ENCODE measurements at places on chromosomes 7 and 10.

DNA sequence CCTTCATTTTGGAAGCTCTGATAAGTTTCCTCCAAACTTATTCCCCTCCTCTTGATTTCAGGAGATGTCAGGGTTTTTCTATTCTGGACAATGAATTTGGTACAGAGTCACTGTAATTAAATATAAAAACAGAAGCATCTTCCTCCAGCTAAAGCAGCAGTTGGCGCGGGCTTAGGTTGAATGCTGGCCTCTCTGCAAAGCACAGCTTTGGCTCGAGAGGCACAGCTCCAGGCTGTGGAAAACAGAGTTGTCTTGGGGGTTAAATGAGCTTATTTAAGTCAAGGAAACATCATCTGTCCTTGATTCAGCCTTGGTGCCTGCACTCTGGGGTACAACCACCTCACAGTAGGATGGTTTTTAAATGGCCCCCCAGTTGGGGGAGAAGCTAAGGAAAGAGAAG is 35.0 kb upstream of the PDCD4 start:
- no peak for ATAC-seq

DNA sequence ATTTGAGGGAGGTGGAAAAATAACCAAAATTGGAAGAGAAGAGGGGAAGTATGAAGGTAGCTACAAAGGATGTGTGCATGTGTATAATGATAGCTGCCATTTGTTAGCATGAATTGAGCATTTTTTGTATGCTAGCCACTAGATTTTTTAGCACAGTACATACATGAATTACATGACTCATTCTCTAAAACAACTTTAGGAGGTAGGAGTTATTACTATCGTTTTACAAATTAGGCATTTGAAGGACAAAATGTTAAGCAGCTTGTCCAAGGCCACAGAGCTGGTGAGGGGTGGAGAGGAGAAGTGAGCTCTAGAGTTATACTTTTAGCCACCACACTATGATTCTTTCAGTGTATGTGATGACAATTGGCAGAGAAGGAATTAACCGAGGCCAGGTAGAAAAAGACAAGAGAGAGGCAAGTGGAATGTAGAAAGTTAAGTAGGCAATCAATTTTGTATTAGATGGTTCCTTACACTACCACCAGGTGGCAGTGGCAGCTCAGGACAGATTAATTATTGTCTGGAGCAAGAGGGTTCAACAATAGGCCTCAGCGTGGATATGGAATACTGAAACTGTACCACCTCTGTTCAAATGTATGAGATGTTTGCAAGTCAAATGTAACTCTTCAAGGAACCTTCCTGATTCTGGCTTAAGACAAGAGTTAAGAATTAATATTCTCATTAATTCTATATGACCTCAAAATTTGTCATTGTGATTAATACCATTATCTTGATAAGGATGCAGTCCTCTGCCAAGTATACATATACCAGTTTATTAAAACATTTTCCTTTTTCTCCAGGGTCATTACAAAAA is 128.0 kb downstream of the MBL2 start:
- ATAC-seq, result no peak

DNA sequence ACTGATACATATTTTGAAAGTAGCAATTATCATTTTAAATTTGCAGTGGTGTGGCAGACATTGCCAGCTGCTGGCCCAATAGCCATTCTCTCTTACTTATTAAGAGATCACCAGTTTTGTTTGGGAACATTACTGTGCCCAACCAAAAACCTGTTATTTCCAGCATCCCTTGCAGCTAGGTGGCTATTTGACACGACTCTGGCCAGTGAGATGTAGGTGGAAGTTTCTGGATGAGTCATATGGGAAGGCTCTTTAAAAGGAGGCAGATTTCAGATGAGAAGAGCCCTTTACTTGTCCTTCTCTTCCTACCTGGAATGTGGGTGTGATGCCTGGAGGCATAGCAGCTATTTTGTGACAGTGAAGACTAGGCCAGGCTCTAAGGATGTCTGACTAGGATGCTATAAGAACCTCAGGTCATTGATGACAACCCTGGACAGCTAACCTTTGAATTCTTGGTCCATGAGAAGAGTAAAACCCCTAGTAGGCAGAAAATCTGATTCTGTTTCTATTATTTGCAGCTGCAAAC is 77.9 kb downstream of the CARD11 start:
- ATAC-seq, result no peak

DNA sequence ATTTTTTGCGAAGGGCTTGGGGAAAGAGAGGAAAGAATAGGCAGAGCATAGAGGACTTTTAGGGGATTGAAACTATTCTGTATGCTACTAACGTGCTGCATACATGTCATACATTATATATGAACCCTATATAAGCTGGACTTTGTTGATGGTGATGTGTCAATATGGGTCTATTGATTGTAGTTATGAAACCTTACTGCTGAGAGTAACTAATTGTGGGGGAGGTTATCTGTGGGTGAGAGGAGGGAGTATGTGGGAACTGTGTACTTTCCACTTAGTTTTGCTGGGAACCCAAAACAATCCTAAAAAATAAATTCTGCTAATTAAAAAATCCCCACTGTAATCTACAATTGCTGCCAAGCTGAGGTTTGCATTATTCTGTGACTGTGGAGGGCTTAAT is 15.3 kb upstream of the CYP2C19 start:
- no peak for ATAC-seq

DNA sequence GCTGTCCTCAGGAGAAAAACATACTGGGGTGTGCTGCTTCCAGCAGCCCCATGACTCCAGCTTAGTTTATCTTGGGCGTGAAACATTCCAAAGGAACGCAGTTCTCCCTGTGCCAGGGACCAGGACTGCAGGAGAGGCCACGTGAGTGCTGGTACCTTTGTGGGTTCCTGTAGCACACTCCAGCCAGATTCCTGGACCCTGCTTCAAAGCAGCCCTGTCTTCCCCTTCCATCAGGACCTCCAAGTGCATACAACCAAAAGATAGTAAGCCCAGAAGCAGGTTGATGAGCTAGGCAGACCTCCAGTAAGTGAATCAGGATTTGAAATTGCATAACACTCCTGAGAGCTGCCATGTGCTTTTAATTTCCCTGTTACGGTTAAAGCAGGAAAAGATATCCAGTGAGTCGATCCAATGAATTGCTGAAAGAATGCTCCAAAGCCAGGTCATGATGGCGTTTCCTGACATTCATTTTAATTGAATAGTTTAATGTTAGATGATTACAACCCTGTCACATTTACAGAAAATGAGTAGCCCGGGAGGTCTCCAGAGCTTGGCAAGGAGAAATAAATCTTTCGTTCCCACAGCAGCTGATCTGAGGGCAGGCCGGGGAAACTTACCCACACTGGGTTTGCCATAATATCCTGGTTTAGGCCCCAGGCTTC is 38.9 kb upstream of the CPXM2 start:
- ATAC-seq, result no peak

DNA sequence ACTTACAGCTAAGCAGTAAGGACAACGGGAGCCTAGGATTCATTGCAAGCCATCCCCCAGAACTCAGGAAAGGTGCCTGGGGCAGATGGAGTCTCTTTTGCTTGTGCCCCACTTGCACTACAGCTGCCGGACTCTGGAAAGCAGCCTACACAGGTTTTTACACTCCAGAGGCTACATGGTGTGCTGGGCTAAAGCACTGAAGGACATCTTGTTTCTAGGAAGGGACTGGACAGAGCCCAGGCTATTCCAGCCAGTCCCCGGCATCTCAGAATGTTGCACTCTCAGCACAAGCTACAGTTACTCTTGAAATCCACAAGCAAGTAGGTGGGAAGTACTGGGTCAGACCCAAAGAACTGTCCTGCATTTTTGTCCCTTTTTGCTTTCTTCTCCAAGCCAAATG is 333.1 kb downstream of the TNS3 start:
- no peak for ATAC-seq

DNA sequence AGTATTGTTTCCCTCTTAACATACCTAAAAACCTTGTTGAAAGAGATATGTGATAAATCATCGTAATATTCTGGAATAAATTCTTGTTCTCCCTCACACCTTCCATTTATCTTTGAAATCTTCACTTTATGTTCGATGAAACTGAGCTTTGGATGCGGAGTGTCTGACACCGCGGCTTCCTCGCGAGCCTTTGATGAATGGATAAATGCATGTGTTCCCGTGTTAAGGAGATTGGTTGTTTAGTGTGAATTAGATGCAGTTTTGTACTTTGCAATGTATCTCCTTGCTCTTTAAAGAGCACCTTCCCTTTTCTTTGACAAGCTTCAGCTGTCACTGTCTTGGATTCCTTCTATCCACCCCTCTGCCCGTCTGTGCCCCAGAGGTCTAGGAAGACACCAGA is 138.1 kb downstream of the DOCK1 start:
- ATAC-seq, result no peak

DNA sequence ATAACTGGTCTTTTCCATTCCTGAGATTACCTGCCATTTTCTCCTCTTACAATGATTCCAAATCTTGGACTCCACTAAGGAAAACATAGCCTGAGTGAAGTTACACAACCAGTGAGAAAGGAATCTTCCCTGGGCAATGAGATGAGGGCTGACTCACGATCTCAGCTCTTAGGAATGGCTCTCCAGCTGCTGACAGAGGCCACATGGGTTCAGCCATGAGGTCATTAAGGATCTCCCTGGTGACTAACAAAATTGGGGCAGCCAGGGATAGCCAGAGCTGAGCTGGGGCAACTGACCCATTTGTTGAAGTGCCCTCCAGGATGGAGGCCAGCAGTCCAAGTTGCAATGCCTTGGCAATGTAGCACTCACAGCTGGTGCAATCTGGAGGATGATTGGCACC is 78.7 kb upstream of the MKLN1 start:
- no peak for ATAC-seq

DNA sequence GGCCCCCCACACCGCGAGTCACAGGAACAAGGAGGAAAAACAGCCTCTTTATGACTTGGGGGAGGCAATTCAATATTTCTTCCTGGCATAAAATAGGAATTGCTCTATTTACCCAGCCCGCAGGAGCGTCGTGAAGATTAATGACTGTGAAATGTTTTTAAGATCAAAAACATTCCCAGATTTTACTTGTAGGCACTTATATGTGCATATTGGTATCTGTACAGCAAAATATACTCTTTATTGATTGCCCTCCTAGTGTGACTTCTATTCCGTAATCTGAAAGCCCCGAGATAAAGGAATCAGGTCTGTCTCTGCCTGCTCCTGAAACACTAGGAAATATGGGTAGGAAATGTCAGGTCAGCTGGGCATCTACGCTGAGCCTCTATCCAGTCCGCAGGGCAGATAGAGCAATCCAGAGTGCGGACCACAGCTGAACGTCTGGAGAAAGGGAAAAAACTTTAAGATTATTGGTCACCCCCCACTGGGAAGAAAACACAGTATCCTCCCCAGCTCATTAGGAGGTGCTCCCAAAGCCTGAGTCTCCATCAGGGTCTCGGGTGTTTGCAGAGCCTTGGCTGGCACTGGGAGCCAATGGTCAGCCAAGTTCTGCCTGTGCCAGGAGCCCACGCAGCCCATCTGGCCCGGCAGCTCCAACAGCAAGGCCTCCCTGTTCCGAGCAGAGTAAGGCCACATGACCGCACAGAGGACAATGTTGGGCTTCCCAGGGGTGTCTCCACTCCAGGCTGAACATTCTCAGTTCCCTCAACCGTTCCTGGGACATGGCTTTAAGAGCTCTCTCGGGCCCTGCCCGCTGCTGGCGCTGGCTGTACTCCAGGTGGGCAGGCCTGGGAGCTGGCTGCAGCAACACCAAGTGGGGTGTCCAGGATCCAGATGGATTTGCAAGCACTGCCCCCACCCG is 7.7 kb downstream of the CTBP2 start:
- ATAC-seq, result no peak

DNA sequence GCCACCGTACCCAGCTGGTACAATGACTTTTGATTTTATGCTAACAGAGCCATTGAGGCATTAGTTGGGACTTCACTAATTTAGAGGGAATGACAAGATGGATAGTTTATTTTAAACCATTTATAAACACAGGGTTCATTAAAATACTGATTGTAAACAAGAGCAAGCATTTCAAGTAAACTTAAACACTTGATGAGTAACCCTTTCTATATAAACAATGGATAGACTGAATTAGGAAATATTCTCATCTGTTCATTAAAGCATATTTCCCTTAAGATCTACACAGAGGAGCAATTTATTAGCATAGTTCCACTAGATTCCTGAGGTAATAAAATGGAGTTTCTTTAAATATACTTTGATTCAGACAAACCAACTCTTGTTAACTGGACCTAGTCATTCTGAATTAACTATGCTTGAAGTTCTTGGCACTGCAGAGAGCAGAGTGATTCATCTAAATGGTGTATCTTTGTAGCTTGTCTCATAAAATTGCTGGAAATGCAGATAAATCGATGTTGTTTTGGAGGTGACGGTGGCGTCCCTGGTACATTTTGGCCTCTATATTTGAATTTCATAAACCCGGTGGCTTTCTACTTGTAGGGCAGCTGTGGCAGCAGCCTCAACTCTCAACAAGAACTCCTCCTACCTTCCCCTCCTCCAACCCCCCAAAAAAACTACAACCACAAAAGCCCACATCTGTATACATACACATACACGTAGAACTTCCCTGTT is 15.4 kb upstream of the VDAC2 start:
- no peak for ATAC-seq

GRCh38 chr10:102185811-102186527 is 33.8 kb downstream of the NOLC1 start:
- ATAC-seq, result no peak

DNA sequence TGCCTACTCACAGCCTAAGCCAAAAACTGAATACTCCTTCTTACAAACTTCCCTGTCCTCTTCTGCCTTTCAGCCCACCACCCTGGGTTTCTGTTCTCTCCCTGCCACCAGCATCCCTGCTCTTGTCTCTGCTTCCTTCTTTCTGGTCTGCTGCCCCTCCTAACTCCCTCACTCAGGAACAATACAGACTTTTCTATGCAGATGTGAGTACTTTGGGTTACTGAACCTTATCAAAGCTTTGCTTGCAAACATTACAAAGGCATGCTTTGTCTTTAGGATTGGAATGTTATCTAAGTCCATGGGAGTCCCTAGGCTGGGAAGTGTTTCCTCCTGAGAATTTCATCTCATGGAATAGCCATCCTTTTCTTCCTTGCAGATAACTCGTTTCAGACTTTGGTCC is 28.9 kb downstream of the CNNM1 start:
- no peak for ATAC-seq

DNA sequence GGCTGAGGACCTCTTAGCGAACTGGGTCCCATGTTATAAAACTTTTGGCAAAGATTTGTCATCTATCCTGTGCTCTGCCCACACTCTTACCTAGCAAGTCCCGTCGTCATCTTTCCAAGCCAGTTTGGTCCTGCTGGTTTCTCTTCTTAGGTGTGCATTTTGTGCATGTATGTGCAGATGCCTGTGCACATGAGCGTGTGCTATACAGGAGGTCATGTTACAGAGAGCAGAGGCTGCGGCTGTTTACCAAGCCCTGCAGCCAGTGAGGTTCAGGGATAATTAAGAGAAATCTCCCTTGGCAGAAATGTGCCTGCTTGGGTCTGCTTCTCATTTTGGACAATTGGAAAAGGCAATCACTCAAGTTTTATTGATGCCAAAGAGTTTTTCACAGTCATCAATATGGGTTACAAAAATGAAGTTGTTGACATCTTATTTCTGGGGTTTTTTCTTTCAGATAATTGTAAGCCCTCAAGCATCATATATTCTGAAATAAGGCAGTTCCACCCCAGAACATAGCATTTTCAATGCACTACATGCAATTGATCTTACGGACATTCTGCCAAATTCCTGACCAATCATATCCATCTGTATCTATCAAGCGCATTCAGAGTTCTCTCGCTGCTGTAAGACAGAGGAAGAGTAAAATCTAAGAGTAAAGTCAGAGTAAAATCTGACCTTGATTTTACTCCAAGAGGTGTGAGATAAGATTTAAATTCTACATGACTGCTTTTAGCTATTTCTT is 361.4 kb upstream of the ZNF32 start:
- ATAC-seq, result no peak

All from stimulated activated memory B cell treated with anti-CD40 and anti-IgM and Interleukin-4, amounts not matched to agents 10 μg/mL and 1 μg/mL and 100 μg/mL, for 72 hours (primary cell).